ENCODE measurements at places on chromosomes 1 and 21.

GRCh38 chr1:14862114-14862771, 263.8 kb downstream of the KAZN start:
- DNase-seq: no peak

DNA sequence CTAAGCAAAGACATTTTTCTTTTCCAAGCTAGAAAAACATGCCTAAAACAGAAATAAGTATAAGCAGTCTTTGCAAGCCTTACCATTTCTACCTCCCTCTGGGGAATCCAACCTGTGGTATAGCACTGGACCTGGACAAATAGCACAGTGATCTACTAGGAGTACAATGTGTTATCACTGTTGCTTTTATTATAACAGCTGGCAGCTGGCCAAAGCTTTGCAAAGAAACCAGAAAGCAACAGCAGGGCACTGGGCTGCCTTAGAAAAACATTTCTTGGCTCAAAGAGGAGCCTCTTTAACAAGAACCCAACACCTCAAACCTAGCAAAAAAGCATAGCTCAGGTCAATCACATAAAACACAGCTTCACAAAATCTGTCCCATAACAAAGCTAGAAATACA, 294.5 kb upstream of the GREM2 start:
- no peak for DNase-seq

DNA sequence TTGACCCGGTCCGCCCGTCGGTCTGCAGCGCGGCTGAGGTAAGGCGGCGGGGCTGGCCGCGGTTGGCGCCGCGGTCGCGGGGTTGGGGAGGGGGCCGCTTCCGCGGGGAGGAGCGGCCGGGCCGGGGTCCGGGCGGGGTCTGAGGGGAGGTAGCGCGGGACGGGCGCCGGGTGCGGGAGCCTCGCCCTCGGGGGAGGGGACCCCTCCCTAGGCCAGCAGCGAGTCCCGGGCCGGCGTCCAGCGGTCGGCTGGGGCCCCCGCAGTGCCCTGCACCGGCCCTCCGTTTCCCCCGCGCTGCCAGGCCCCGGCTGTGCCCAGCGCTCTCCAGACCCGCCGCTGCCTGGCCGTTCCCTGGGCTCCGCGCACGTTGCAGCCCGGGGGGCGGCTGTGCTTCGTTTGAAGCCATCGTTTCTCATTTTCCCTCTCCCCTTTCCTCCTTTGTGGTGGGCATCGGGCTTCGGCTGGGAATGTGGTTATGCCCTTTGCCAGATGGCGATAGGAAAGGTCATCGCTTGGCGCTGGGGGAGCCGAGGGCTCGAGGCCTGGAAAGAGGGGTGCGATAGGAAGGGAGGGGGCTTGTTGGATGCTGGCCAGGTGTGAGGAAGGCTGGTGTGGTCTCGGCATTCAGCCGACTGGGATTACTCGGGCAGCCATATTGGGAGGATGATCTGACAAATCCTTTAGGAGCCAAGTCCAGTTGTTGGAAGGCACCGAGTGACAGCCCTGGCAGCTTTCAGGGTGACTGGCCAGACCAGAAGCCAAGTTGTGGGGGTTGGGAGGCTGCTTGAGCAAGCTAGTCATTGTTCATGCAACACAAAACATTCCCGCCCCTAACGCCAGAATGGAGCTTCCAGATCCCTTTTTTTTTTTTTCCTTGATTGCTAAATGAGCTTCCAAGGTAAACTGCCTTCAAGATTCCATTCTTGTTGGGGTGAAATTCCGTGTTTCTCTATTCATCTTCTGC, 753 bp downstream of the KIF1B start:
- peak; percentile 78 for DNase-seq

DNA sequence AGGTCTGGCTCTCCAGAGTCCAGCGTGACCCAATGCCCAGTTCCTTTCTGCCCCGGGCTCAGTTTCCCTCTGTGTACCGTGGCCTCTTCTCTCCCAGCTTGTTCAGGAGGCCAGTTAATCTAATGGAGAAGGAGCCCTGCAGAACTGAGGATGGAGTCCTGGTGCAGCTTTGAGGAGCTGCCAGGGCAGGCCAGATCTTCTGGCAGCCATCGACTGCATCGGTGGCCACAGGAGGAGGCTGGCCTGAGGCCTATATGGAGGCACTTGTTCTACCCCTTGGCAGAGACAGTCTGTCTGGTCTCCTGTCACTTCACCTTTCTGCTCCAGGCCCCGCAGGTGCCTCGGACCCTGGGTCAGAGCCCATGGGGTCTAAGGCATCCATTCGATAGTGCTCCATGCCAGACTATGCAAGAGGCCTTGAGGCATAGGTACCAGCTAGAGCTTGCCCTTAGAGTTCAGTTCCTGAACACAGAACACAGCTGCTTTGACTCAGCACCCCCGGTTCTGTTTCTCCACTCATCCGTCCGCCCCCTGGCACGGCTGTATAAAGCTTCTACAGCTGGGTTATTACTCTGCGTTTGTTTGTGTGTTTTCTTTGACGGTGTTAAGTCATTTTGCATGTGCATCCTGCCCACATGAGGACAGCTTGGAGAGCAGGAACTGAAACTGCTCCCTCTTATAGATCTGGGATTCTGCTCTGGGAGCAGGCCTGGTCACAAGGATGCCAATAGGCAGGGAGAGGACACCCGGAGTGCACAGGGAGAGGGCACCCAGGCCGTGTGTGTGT, 18.5 kb upstream of the LRRN2 start:
- DNase-seq: no peak

- DNase-seq: no peak
Observed at GRCh38 chr1:76095802-76096201, 21.3 kb downstream of the ST6GALNAC3 start.

- no peak for DNase-seq
Observed at GRCh38 chr1:200221614-200222282, 188.1 kb downstream of the ZNF281 start.

GRCh38 chr1:207954104-207954503, 43.2 kb upstream of the CD34 start:
- DNase-seq: no peak

DNA sequence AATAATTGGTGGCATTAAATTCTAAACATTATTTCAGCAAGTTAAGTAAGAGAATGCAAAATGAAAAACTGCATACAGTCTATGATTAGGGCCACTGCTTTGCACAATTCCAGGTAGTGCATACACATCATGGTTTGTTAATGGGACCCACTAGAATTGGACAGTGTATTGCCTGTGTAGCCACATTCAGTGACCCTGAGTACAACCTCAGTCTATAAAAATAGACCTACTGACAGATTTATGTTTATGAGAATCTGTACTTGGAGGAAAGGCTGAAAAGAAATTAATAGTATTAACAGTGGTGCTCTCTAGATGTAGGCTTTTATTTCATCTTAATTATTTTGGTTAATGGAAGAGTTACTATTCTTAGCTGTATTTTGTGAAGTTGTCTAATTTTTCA, 18.8 kb downstream of the UAP1 start:
- no peak for DNase-seq

DNA sequence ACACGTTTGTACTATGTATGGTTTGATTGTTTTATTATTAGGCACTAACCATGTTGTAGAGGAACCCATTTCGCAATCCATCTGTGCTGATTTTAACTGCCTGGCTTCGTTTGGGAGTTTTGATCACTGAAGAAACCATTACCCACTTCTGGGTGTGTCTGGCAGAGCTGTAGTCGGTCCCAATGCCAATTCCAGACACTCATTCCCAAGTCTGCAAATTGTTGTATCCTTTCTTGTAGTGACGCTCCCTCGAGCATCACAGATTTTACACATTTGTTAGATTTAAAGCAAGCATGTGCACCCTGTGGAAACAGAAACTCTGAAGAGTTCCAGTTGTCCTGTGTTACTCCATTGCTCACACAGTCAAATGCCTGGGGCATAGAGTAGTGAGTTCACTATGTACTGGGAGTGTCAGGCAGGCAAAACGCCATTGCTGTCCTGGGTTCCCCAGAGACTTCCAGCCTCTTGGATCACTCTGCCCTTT, 31.0 kb upstream of the EFCAB14 start:
- DNase-seq: no peak

DNA sequence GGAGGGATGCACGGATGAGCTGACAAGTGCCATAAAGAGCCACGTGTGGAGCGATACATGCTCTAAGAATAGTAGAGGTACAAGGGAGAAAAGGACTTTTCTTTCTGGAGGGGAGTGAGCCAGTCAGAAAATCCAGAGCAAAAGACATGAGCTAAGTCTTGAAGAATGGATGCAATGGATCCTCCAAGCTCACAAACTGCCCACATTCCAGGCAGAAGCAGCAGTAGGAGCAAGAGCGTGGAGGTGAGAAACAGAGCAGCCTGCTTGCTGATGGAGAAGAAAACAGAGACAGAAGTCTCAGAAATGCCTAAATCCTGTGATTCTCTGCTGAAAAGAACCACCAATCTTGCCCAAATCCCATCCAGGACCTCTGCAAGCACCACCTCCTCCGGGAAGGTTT, 78.2 kb upstream of the RALGPS2 start:
- no peak for DNase-seq

DNA sequence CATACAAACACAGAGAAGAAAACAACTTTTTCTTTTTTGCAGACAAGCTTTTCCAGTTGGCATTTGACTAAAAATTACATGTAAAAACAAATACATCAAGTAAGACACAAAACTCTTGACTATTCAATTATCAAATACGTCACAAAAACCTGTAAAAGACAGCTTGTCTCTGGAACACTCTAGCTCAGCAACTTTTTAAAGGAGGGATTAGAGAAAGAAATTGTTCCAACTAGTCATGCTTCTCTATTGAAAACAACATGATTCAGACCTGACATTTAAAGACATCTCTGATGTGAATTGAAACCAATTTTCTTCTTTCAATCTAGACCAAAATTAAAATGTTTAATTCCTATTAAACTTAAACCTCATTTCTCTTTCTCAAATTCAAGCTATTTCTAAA, 30.3 kb downstream of the SMYD3 start:
- no peak for DNase-seq

GRCh38 chr1:239547987-239548386, 161.6 kb downstream of the CHRM3 start:
- DNase-seq: no peak

DNA sequence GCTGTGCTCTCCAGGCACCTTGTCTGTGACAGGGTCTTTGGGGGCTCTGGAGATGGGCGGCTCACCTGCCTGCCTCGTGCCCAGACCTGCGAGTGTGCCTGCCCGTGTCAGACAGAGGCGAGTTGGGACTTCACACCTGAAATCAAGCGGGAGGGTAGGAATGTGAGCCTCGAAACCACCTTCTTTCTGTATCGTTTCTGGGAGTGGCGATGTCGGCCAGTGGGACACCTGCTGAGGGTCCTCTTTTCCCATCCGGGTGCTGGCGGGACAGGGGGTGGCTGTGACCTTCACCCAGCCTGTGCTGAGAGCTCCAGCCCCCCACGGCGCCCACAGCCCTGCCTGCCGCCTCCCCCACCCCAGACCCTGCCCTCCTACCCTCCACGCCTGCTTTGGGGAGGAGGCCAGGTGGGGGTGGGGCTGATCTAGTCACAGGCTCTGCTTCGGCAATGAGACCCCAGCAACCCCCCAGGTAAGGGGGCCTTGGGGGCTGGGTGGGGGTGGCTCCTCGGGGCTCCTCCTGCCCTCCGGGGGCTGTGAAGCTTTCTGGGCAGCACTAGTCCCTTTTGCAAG, 15.6 kb upstream of the FAAP20 start:
- no peak for DNase-seq

GRCh38 chr1:61428146-61428545, 296.8 kb downstream of the TM2D1 start:
- DNase-seq: no peak

GRCh38 chr1:226967665-226968064, 27.6 kb downstream of the COQ8A start:
- no peak for DNase-seq

- no peak for DNase-seq
Observed at GRCh38 chr21:17514124-17514845, 1.4 kb downstream of the CXADR start.

DNA sequence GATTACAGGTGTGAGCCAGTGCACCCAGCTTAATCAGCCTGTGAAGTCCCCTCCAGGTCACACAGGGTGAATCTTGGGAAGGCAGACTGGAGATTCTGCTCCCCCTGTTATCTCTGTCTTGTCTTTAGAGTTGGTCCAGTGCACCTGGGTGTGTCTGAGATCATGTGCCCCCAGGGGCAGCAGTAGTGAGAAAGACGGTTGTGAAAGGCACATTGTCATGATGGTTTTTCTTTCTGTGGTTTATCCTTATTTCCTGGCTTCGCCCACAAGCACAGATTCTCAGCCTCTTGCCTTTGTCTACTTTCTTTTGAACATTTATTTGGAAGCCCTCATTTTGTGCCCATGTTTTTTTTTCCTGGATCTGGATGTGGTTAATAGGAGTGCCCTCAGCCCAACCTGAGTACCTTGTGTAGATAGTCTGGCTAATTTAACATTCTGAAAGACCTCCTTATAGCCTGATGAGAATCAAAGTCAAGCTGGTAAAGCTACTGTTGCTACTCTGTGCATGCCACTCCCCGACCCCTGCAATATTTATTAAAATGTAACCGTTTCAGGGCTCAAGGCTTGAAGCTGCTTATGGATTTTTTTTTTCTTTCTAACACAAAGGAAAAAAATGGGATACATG, 23.7 kb downstream of the UCK2 start:
- no peak for DNase-seq

GRCh38 chr1:208526613-208527125, 282.5 kb upstream of the PLXNA2 start:
- DNase-seq: no peak

DNA sequence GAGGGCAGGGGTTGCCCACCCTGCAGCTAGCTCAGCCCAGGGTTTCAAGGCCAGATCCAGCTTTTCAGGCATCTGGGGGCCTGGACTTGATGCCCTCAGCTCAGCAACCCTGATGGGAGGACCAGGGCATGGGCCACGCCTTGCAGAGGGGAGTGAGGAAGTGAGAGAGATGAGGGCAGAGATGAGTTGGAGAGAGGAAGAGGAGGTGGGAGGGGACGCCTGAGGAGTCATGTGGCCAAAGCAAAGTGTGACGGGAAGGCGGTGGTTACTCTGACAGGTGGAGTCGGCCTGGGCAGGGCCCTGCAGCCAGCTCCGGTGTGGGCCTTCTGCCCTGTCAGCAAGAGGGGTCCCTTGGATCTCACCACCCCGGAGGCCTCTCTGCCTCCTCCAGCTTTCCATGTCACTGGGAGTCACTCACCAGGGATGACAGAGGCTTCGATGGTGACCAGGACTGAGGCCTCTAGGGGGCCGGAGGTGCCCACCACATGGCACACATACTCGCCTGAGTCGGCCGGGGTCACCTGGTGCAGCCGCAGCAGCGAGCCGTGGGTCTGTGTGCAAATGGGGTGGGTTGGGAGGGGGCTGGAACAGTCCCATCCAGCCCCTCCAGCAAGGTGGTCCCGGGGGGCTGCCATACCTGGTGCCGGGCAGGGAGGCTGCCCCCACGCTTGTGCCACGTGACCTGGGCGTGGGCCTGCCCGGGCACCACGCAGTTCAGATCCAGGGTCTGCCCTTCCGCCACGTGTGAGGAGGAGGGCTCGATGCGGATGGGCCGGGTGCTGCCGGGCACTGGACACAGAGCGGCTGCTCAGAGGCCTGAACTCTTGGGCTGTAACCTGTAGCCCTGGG, 40.4 kb downstream of the LDLRAD2 start:
- DNase-seq: no peak

DNA sequence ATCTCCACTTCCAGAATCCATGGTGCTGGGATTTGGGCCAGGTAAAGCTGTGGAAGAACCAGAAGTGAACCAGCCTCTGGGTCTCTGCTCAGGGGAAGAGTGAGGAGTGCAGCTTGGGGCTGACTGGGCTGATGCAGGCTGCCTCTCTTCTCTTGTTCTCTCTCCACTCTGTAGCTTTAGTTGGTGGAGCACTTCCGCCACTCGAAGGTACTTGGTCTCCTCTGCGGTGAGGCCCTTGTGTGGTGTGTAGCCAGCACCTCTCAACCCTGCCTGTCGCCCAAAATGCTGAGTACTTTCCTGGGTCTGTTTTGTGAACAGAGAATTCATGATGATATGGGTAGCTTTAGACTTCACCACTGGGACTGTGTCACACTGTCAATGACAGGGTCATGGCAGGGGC, 63.2 kb downstream of the URB2 start:
- no peak for DNase-seq
